ENCODE measurements at places on chromosomes 3 and 15. TPM values are rescaled to one million over a fixed set of nuclear protein-coding genes. Genes with fewer than 3 reads are reported as not detected.

CPEB1 gene
- 0.43 TPM for total RNA-seq

UBL7 gene
- total RNA-seq, result 57.8 TPM

C3orf22 gene
- total RNA-seq, result not detected

ZNF501 gene
- total RNA-seq, result 1.7 TPM

ANO10 gene
- total RNA-seq, result 30.7 TPM

HERC2 gene
- total RNA-seq, result 22.7 TPM

PLA2G4E gene
- total RNA-seq, result not detected

PRR23E gene
- total RNA-seq, result not detected

OIP5 gene
- 21.8 TPM for total RNA-seq

ZNF774 gene
- total RNA-seq, result 1.1 TPM

HIGD1A gene
- 247 TPM for total RNA-seq

GRCh38 chr15:35728219-35728940, 182.4 kb upstream of the DPH6 start:
- no peak for DNase-seq

DNA sequence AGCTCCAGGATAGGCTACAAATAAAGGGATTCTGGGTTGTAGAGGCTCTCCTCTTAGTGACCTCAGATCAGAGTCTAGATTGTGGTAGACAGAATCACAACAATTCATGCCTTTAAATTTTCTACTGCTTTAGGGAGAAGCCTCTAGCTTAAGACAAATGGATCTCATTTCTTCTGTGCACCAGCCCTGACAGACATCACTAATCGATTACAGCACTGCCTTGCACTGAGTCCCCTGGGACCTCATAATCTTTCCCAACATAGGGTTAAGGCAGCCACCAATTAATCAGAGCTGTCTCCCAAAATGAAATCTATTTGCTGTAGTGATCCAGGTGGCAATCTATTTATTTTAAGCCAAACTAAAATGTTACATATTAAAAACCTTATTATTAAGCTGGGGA, 436.5 kb upstream of the WNT5A start:
- no peak for DNase-seq

GRCh38 chr3:171018156-171018935, 8.2 kb downstream of the SLC2A2 start:
- no peak for DNase-seq

DNA sequence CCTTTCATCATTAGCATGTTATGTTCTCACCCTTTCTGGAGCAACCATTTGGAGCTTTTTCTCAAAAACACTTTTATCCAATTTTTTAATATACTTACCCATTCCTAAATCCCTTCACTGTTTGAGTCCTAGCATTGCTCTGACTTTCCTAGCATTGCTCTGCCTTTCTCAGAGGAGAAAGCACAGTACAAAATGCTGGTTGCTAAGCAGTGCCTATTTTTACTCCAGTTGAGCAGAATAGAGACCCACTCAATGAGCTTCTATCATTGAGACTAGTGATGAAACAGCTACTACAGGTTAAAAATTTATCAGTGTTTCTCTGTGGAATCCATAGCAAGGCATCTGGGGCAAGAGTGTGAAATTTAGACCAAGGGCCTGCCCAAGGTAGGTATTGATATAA, 21.8 kb upstream of the IL1RAP start:
- no peak for DNase-seq

- no peak for DNase-seq
Observed at GRCh38 chr3:187318819-187319616, 27.5 kb upstream of the MASP1 start.

- no peak for DNase-seq
Observed at GRCh38 chr3:193688834-193689714, 96.1 kb downstream of the OPA1 start.

- DNase-seq, result no peak
Observed at GRCh38 chr3:174776636-174777035, 82.5 kb upstream of the NAALADL2 start.

DNA sequence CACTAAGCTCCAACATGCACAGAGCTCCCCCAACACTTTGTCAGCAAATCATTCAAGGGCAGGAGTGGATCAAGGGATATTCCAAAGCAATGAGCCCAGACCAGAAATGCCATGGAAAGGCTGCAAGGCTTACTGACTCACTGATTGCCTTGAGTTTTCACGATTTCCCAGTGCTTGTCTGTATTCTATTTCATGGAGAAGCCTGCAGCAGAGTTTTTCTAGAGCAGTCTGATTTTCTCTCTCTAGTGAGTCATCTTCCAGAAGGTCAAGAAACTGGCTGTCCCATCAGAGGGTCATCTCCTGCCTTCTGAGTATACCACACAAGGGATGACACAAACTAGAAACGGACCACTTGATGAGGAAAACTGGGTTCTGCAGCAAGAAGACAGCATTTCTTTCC, 16.5 kb downstream of the LMCD1 start:
- DNase-seq, result no peak

DNA sequence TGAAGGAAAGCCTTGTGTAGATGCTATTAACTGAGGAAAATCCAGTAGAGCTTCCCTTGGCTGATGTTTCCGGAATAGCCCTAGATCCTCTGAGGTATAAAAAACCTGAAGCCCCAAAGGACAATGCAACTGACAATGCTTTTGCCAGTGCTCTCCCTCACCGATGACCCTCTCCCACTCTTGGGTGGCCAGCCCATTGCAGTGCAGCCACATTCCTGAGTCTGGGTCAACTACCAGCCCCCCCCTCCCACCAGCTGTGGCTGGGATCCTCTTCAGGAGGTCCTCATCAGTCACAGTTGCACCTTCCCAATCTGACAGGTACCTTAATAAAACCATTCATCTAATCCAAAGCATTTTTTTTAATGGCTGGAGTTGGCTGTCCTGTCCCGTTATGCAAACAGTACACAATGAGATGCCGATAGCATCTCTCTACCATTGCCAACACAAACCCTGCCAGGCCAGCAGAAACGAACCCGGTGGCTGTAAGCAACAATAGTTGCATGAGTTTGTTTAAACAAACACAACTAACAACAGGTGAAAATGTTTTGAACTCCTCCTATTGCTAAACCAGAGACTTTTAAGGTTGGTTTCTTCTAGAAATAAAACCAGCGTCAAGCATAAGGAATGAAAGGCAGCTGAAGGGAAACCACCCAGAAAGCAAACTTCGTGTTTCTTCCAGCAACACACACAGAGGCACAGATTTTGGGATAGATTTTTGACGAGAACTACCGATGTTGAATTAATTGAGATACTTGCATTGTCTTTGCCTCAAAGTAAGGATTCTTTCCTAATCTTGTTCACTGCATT, 128.3 kb upstream of the ARHGEF3 start:
- DNase-seq, result no peak

DNA sequence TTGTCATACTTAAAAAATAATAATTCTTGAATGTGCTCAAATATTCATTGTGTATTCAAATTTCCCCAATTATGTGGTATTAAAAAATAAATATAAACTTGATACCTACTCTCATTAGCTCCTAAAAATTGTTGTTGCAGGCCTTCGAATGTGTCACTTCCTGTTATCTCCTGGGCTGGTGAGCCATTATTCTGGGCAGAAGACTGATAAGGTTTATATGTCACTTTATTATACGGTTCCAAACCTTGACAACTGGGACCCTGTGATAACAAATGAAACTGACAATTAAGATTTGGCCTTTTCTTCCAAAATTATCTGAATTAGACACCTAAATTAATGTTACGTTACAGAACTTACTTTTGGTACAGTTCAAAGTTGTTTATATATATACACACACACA, 15.0 kb downstream of the CEP152 start:
- no peak for DNase-seq

DNA sequence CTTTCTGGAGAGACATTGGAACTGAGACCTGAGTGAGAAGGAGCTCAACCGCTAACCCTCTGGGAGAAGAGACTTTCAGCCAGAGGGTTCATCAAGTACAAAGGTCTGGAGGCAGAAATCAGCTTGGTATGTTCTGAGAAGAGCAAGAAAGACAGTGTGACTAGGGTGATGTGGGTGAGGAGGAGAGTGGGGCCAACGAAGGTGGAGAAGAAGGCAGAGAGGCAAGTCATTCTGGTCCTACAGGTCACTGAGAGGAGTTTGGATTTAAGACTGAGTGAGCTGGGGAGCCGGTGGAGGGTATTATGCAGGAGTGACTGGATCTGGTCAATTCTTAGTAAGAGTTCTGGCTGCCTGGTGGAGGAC, 12.2 kb downstream of the XIRP1 start:
- DNase-seq, result no peak

GRCh38 chr3:193489949-193490348, 64.7 kb downstream of the ATP13A4 start:
- DNase-seq, result no peak

GRCh38 chr15:56964182-56964581, 45.7 kb downstream of the TCF12 start:
- no peak for DNase-seq

- no peak for DNase-seq
Observed at GRCh38 chr3:51391566-51392354, 675 bp downstream of the RBM15B start.

DNA sequence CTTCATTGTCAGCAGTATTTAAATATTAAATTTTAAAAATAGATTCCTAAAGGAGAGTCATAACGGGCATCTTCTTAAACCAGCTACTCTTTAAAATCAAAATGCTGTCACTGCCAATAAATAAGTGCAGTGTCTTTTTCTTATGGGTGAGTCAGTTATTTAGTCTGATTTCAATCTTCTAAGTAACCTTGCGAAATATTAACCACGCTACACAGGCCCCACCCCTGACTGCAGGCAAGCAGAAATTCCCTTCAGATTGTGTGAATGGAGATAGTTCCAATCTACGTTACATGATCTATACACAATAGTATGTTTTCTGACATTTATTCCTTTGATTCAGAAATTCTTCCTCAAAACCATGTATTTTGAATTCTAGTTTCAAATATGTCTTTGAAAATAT, 141.5 kb downstream of the GADL1 start:
- no peak for DNase-seq

DNA sequence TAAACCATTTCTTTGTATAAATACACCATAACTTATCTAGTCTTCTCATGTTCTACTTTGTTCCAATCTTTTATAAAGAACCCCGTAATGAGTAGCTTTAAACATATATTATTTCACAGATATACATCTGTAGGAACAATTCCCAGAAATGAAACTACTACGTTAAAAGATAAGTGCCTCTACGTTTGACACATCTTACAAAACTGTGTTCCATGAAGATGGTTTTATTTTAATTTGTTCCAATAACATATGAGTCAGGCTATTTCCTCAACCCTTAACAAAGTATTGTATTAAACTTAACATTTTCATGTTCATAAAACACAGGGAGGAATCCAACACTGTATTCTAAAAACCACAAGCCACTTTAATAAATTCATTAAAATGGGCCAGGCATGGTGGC, 52.9 kb downstream of the TRPM7 start:
- no peak for DNase-seq

All from epithelial cell of proximal tubule (primary cell).